Stimulated activated CD4-positive, alpha-beta T cell treated with anti-CD3 and anti-CD28 coated beads, Interleukin-12 subunit alpha, Interleukin-12 subunit beta, amount 100 ng/mL, for 4 hours (primary cell): ENCODE measurements at places on chromosomes 3 and 15.

GRCh38 chr3:127749787-127750225 is 72.5 kb downstream of the MGLL start:
- no peak for DNase-seq

GRCh38 chr3:112604536-112604935 is 36.4 kb downstream of the CCDC80 start:
- no peak for DNase-seq

DNA sequence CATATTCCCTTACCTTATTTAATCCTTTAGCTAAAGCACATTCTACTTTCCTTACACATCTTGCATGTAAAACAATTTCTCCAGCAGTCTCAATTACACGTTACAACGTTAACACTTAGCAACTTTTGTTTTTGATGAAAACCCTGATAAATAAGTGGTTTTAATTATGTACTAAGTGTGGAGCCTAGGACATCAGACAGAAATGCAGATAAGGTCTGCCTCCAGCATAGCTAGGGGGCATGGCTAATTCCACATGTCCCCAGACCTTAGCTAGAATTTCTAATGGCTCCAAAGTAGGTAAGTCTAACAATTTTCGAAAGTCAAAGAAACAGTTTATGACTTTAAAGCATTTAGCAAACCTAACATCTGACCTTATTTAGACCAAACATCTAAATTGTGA is 77.4 kb upstream of the TERB2 start:
- DNase-seq: no peak

- no peak for DNase-seq
Observed at GRCh38 chr3:114454551-114455251, 160.9 kb downstream of the TIGIT start.

DNA sequence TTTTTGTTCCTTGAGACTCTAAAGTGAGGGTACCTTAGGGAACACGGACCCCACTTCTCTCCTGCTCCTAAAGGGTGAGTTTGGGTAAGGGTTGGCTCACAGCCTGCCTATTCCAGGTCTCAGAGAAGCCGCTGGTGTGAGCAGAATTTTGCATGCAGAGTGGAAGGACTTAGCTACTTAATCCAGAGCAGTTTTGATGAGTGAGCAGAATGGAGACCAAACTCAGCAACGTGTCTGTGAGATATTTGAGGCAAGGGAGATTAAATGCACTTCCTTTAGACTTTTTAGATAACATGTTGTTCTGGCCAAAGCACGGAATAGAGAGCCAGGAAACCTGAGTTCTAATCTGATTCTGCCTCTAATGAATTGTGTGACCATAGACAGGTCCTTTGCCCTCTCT is 5.1 kb downstream of the SLC24A1 start:
- DNase-seq: no peak

DNA sequence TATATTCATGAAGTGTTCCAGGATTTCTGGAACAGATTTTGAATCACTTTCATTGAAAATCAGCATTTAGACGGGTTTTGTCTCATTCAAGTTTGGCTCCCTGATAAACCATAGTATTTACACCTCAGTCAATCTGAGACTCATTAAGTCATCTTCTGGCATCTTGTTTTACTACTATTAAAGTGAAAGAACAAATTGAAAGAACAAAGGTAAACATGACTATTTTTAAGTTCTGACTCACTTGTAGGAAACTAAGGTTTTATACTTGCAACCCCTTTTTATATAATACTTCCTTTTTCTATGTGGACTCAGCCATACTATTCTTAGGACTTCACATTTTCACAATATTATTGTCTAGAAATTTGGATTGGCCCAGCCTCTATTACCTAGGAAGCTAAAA is 854.4 kb downstream of the SQOR start:
- DNase-seq: no peak

DNA sequence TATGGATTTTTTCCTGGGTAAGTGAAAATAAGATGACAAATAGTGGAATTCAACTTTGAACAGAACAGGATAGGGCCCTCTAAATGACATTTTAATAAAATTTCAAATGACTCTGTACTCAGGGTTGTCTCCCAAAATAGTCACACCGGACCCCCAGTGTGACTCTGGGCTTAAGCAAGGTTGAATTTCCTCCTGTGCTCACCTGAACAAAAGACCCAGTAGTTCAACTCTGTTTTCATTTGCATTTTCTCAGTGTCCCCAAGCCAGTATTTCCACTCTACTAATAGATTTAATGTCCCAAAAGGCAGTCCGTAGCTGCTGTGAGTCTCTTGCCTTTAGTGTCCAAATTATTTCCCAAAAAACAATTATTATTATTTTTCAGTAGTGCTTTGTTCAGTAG is 296.6 kb downstream of the PLOD2 start:
- DNase-seq: no peak

DNA sequence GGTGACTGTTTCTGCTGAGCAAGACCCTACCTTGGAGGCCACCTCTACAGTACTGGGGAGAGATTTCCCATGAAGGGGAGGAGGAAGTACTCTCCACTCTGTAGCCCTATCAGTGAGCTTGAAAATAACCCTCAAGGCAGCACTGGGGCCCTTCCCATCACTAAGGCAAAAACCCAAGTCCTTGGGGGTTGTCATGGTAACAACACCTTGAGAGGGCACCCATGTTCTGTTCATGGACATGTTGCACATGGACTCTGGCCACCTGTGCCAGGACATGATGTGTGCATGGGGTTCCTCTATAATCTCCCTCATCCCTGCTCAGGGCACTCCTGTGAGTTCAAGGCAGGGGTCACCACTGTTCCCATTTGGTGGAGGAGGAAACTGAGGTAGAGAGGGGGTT is 10.9 kb upstream of the CDC25A start:
- DNase-seq: no peak

- no peak for DNase-seq
Observed at GRCh38 chr3:136994772-136995516, 37.2 kb downstream of the IL20RB start.

DNA sequence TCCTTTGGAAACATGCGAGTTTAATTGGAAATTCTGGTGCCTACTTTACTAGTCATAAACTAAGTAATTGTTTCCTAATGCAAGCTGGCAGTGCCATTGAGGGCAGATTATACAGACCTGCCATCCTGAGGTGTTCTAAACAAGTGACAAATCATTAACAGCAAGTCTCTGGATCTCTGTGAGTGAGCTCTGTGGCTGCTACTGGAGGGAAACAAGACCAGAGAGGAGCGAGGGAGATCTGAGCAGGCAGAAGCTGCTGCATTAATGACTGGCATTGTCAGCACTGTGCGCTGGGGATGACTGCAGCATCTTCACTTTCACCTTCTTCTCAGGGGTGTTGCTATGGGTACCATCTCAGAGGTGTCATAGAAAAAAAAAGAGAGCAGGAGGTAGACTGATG is 308.4 kb upstream of the DPH6 start:
- no peak for DNase-seq
